Left kidney (tissue), 8 donors: ENCODE measurements at places on chromosomes 3 and 15. TPM values are rescaled to one million over a fixed set of nuclear protein-coding genes. Genes with fewer than 3 reads are reported as not detected.

DNA sequence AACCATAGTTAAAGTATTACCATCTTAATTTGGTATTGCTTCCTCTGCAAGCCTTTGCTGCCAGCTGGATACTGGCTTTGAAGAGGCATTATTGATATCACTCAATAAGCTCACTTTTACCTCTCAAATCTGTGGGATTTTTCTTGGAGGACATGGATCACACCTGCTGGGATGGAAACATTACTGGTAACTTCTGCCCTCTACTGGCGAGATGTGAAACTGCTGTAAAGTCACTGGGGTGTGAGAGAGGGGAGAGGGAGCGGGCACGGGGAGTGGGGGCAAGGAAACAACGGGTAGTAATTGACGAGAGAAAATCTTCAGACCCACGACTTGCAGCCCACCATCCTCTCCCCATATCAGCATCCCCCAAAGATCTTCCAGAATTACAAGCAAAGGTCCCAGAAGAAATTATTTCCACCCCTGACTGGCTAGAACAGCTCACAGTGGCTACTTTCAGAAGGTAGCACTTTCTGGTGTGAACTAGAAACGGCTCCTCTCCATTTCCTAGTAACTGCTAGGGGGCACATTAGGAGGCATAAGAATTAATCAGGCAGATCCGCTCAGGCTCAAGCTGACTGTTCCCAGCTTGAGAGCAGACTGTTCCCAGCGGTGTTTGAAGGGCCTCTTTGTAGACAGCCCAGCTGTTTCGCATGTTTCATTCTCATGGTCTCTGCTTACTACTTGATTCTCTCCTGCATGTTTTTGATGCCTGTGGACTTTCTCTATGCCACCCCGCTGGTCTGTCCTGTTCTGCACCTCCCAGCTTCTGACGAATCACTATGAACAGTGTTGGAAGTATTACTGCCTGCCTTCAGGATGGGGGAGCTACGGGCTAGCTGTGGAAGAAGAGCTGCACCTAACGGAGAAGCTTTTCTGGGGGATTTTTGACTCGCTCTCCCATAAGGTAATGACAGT lies 230.4 kb upstream of the CHRM5 start:
- DNase-seq = peak; percentile 49

DNA sequence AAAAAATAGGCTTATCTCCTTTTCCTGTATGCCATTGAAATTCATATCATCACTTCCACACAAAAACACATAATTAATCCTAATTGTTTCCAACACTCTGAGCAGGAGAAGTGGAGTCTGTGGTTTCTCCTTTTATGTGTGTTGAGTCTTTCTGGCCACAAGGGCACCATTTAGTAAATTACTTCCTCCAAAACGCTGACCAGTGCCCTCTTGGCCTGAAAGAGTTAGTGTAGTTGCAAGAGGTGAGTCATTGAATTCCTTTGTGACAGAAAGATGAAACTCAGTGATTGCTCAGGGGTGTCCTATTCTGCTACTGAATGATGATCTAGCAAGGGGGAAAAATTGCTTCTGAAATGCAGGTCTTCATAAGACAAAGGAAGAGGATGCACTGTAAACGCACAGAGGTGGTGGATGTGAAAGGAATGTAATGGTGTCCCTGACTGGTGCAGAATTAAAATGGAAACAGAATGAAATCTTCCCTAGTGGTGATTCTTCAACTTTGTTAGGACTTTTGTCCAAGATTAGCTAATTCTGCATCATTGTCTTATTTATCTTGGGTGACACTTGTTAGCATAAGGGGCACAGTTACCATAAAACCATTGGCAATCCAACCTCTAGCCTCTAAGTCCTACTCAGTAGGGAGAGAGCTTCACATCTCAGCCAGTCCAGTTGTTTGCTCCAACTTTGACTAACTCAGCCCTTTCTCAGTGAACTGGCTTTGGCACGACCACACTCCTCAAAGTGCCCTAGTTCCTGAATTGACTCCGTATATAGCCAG lies 208.4 kb upstream of the NANOGP8 start:
- DNase-seq = no peak

- no peak for DNase-seq
Measured at GRCh38 chr3:177778633-177779032, 581.4 kb upstream of the TBL1XR1 start.

GRCh38 chr3:8282541-8283165 lies 219.0 kb upstream of the LMCD1 start:
- DNase-seq = no peak

DNA sequence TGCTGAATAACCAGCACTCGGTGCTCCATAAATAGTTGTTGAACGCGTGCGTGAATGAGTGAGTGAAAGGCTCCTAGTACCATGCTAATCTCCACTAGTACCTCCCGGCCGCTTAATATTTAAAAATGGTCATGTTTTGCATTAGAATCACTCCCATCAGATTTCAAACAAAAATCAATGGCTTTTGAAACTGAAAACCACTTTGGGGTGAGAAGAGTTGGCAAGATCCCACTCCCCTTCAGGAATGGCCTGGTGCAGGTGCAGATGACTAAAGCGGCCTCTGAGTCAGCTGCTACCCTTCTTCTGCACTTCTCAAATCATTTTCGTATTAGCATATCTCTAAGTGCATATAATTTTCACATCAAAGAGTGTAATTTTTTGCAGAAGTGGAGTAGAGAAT lies 425.3 kb upstream of the PROK2 start:
- no peak for DNase-seq

- DNase-seq = no peak
Measured at GRCh38 chr3:55735976-55736375, 248.9 kb upstream of the WNT5A start.

- DNase-seq = no peak
Measured at GRCh38 chr3:25021816-25022215, 406.2 kb upstream of the RARB start.

DNA sequence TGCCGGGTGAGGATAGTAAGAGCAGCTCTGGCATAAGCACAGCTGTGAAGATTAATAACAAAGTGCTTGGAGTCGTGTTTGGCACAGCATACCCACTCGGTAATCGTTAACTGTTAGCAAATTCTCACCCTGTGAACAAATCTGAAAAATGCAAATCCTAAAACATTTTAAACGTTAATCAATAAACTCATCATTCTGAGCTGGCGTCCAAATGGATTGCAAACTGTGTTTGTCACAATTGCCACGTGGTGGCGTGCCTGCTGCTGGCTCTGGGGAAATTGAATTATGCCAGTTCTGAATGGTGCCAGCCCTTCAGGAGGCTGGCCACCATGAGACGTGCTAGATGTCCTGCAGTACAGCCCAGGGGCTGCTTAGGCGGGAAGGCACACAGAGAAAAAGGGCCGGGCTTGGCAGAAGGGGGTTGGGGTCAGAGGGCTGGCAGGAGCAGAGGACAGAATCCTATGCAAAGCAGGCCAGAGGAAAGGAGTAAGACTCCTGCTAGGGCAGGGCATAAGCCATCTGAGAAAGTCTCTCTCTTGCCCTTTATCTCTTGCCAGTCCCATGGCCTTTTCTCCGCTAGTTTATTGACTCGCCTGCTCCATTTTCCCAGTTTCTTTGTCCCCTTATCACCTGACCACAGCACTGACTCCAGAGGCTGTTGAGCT lies 22.1 kb upstream of the POLG start:
- no peak for DNase-seq

DNA sequence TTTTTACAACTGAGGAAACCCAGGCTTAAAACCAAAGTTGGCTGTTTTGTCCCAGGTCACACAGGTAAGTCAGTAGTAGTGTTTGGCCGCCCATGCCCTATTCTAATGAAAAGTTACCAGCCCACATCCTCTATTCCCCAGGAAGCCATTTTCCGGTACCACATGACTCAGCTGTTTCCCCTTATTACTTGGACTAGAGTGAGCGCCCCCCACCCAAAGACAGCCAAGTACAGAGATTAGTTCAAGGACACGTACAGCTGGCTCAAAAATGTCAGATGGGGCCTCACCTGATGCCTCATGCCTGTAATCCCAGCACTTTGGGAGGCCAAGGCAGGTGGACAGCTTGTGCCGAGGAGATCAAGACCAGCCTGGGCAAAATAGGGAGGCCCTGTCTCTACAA lies 8.5 kb upstream of the KLHL6 start:
- no peak for DNase-seq

GRCh38 chr3:112047264-112047663 lies 12.7 kb downstream of the TMPRSS7 start:
- DNase-seq = no peak

DNA sequence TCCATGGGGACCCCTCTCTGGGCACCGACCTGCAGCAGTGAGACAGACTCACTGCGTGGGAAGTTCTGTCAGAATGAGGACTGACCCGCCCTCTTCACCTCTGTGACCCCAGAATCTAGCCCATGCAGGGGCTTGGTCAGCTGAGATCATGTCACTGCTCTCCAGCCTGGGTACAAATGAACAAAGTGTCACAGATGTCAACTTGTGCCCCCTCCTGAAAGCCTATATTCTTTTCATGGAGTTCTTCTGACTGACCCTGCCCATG lies 210.8 kb downstream of the XXYLT1 start:
- DNase-seq = no peak

GRCh38 chr3:45443459-45443858 lies 55.1 kb downstream of the LARS2 start:
- DNase-seq = no peak

GRCh38 chr3:173699353-173699752 lies 301.8 kb downstream of the NLGN1 start:
- DNase-seq = no peak

- no peak for DNase-seq
Measured at GRCh38 chr3:23153436-23153835, 49.7 kb upstream of the UBE2E2 start.

DNA sequence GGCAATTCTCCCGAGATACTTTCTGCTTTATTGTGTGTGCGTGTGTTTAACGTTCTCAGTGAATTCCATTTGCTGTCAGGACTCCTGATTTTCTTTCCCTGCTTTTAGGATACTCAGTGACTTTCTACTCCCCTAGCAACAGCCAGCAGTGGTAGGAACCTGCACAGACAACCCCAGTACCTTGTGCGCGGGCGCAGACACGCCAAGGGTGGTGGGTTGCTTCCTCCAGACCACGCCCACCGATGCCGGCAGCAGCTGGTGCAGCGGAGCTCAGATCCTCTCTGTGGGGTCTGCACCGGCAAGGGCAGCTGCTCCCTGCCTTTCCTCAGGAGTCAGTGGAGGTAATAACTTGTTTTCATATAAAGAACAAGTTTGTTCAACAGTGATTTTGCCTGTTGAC lies 225.1 kb upstream of the NDN start:
- peak; percentile 11 for DNase-seq

DNA sequence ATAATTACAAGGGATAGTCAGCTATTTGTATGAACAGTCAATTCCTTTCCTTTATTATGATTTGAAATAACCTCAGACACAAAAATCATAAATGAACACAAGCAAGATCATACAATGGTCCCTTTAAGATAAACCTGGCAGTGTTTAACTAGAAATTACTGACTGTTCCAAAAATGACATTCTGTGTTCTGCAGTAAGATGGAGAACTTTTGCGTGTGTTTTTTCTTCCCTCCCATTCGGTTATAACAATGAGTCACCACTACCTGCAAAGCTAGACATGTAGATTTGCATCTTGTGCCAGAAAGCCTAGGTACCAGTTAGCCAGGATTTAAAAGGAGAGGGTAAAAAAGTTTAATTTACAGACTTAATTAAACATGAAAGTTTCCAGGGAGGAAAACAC lies 248.2 kb upstream of the ADAMTS9 start:
- no peak for DNase-seq

DNA sequence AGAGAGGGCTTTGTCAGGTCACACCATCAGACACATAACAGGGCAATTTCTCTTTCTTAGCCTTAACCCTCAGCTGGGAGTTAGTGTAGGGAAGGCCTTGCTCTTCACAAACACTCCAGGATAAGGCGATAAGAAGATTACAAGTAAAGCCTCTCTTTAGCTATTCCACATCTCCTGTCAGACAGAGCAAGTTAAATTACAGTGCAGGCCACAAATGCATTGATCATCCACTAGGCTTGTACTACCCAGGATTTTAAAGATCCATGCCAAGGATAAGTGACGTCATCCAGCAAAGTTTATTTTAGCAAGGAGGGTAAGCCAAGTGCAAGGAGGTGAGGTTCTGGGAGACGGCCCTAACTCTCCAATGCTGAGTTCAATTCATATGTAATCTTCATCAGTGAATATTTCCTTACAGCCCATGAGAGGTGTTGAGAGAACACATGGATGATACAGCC lies 890.6 kb upstream of the NR2F2 start:
- no peak for DNase-seq

DNA sequence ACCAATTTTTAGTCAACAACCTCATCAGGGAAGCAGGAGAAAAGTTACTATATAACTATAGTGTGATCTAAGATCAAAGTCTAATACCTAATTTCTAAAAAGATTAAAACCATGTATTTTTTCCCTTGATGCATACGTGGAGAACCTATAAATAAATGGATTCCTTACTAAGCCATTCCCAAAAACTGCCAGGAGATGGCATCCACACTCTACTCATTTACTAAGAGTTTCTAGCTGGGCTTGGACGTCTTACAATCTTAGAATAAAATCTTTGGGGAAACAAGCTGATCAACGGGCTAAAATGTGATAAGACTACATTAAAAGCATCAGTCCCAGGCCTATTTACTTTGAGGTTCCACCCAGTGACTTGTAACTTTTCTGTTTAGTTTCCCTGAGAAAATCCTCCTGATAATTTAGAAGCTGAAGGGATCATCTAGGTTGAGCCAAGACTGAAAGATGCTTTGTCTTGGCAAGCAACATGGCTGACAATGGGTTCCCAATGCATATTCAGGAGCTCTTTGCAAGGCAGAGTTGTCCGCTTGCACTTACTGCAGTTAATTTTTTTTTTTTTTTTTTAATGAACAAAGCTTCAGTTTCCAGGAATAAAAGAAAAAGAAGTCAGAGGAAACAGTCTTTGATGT lies 85.5 kb upstream of the FGF12 start:
- peak; percentile 68 for DNase-seq

DNA sequence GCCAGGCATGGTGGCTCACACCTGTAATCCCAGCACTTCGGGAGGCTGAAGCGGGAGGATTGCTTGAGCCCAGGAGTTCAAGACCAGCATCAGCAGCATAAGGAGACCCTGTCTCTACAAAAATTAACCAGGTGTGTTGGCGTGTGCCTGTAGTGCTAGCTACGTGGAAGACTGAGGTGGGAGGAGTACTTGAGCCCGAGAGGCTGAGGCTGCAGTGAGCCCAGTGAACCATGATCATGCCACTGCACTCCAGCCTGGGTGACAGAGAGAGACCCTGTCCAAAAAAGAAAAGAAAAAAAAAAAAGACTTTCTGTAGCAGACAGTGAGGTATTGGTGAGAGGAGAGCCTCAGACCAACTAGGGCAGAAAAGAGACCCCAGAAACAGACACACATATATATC lies 263.8 kb downstream of the XXYLT1 start:
- no peak for DNase-seq

DNA sequence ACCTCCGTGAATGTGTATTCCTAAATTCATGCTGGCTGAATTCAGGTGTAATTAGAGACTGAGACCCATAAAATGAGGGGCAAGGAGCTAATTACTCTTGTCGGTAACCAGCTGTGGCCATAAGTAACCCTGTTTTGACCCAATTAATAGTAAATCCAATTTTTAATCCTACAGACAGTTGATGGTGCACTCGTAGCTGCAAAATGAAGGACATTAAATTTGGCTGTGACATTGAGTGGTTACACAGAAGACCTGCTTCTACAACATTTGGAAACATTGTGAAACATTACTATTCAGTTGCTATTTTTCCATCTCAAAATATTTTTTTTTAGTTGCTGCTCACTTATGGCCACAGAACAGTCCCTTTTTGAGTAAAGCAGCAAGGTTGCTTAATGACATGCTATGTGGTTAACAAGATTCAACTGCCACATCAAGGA lies 33.0 kb downstream of the MBNL1 start:
- no peak for DNase-seq

SOX2 gene
- polyA plus RNA-seq = 0.30 TPM

RARB gene
- 50.7 TPM for polyA plus RNA-seq

GOLGA8O gene
- polyA plus RNA-seq = 0.18 TPM

C3orf85 gene
- polyA plus RNA-seq = 17.9 TPM

OR5K2 gene
- polyA plus RNA-seq = 1.2 TPM

GHSR gene
- polyA plus RNA-seq = not detected

PSMD6 gene
- 140 TPM for polyA plus RNA-seq
